ENCODE measurements at places on chromosomes 1 and 21. TPM values are rescaled to one million over a fixed set of nuclear protein-coding genes. Genes with fewer than 3 reads are reported as not detected.

Gene S100A3
- total RNA-seq: 1.8 TPM

GRCh38 chr1:201426479-201427310 is 5.2 kb upstream of the TNNI1 start:
- no peak for DNase-seq

- DNase-seq: peak; percentile 74
Measured at GRCh38 chr1:11918799-11919519, 7.3 kb downstream of the KIAA2013 start.

Gene HCRTR1
- total RNA-seq: not detected

Gene ARTN
- not detected for total RNA-seq

- peak; percentile 75 for DNase-seq
Measured at GRCh38 chr1:89358287-89358893, 5.5 kb upstream of the GBP6 start.

DNA sequence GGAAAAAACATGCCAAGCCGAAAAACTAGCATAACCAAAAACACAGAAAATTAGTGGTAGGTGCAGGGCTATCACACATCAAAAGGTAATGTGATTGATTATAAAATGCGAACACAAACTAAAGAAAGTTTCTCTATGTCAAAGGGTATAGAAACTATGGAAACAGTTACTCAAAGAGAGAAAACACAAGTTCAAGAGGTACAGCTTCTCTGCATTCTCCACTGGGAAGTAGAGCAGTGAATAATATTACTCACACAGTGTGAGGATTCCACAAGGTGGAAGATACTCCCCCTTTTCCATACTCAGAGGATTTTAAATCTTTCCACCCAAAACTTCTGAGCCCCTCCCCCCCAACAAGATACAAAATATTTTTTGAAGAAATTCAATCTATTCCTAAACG is 18.6 kb downstream of the AKT3 start:
- no peak for DNase-seq

GRCh38 chr1:118717893-118718292 is 270.2 kb downstream of the TBX15 start:
- no peak for DNase-seq

DNA sequence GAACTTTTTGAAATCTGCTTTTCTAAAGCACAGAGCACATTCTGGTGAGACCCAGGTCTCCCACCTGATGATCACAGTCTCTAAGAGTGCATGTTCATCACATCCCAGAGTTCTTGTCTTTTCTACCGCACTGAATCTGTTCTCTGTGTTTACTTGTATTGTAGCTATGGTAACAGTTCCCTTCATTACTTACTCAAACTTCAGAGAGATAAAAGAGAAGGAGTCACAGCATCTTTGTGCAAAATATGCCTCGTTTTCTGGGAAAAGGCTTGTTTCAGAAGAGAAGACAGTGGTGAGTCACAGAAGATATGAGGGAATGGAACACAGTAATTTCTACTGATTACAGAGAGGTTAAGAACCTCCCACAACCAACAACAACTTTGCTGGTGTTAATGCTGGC is 580.6 kb downstream of the PLA2G4A start:
- DNase-seq: peak; percentile 8

GRCh38 chr1:22347854-22348760 is 103.5 kb upstream of the ZBTB40 start:
- DNase-seq: no peak

GRCh38 chr1:175441791-175442190 is 249.2 kb upstream of the KIAA0040 start:
- DNase-seq: no peak

- DNase-seq: peak; percentile 21
Measured at GRCh38 chr1:161954466-161954865, 69.2 kb downstream of the OLFML2B start.

DNA sequence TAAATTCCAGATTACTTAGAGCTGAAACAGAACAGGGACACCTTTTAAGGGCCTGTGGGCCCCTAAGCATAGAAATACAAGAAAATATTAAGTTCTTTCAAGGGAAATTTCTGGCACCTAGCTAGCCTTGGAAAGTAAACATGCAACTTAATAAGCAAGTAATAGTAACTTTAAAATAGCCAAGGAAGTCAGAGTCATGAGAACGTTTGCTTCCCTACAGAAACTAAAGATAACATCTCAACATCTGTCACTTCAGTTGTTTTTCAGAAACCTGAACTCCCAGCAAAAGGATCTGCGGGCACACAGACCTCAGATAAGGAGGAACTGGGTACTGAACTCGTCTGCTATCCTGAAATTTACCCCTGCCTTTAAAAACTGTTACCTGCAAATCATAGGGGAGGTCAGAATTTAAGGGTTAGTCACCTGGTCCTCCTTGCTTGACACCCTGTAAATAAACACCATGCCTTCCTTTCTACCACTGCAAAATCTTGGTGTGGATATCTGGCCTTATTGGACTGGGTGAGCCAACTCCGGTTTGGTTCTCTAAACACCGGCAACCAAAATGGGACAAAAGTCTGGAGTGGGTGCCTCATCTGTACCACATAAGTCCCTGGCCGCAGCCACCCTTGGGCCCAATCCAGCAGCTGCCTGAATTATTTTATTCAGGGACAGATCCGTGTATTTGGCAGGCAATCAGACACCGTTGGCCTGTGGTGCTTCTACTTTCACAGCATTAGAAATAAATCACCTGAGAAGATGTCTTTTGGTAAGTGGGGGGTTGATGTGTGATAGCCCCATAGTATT is 27.9 kb downstream of the NRDC start:
- no peak for DNase-seq

DNA sequence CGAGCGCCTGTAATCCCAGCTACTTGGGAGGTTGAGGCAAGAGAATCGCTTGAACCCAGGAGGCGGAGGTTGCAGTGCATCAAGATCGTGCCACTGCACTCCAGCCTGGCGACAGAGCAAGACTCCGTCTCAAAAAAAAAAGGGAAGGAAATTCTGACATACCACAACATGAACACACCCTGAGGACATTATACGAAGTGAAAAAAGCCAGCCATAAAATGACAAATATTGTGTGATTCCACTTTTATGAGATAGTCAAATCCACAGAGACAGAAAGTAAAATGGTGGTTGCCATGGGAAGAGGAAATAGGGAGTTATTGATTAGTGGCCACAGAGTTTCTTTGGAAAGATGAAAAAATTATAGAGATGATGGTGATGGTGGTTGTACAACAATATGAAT is 41.7 kb downstream of the EVI5 start:
- no peak for DNase-seq

Gene FAM177B
- not detected for total RNA-seq

DNA sequence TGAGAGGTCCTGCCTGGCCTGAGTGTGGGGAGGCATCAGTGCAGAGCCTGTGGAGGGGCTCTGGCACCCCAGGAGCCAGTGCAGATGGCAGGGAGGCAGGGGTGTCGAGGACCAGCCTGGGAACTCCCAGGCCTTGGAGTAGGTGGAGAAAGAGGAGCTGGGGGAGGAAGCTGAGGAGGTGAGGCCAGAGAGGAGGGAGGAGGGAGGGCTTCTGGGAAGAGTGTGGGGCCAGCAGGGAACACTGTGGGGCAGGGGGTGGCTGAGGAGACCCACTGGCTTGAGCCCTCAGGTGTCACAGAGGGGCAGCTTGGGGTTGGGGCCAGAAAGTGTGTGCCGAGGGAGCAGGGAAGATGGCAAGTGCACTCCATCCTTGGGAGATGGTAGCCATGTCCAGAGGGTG is 3.8 kb downstream of the COQ8A start:
- DNase-seq: no peak

Gene BNIPL
- total RNA-seq: 0.33 TPM

GRCh38 chr1:217457016-217457415 is 173.9 kb downstream of the GPATCH2 start:
- no peak for DNase-seq

GRCh38 chr1:119489201-119489600 is 17.8 kb upstream of the HSD3B1 start:
- DNase-seq: no peak

DNA sequence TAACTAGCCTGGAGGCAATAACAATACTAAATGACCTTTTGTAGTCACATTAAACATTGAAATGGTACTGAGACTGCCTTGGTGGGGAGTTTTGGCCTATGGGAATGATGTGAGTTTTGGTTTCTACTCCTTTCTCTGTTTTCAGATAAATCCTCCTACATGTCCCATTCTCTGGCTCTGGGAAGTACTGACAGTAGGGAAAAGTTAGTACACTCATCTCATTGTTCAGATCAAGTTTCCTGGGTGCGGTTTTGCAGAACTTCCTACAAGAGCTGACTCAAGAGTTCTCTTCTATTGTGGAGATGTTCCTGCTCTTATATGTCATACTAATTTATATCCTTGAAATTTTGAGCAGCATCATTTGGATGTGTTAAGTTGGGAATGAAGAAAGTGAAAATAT is 74.2 kb upstream of the MACF1 start:
- peak; percentile 66 for DNase-seq

Gene TEDDM1
- not detected for total RNA-seq

DNA sequence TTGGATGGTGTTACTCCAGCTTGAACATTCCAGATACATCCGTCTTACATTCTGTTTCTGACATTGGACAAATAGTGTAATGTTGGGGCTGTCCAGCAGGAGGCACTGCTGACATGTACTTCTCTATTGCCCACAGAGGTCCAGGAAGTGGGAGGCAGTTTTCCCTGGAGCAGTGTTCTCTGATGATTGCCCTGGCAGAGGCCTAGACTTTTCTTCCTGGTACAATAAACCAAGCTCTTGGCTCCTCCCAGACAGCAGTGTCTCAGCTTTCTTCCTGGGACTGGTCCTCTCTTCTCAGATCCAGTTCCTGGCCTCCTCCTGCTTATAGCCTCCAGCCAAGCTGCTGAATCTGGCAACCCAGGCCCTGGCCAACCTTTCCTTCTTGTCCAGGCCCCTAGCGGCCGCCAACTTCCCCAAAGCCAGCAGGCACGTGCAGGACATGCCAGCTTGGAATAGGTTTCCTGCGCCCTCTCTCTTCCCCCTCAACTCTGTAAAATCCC is 14.9 kb upstream of the IFNLR1 start:
- peak; percentile 92 for DNase-seq

Gene LCE2A
- total RNA-seq: 0.33 TPM

GRCh38 chr1:244917073-244917670 is 52.8 kb upstream of the HNRNPU start:
- DNase-seq: no peak

DNA sequence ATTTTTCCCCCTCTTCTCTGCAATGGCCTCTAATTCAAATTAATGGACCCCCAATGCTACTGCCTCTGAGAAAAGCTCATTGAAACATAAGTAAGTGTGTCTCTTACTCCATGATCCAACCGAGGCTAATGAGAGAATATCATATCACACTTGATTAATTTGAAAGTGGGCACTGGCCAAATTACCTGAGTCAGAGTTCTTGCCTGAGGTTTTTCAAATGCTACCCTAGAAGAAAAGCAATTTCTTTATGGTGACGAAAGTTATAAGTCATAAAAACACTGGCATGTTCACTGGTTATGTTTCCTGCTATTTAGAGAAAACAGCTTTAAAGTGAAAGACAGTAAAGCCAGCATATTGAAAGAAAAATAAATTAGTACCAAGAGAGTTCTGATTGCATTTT is 368.8 kb upstream of the TMPRSS15 start:
- peak; percentile 29 for DNase-seq

Gene OLFML2B
- total RNA-seq: 5.1 TPM

Gene GPBP1L1
- total RNA-seq: 104 TPM
